Fibroblast of skin of left quadriceps (primary cell): ENCODE measurements at places on chromosomes 16 and 17.

DNA sequence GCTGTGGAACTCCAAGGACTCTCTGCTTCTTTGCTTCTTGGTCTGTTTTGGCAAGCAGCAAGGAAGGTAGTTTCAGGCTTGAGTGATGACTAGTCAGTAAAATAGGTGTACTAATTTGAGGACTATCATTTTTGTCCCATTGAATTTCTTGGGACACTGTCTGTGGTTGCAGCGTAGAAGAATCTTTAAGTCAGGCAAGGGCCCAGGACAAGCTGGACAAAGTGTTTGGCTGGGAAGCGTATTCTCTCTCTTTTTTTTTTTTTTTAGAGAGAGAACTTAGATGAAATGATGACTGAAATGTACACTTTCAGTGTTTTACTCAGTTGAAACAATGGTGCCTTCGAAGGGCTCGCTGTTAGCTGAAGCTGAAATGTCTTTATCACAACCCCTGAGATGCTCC, 105.0 kb downstream of the BANP start:
- no peak for DNase-seq

GRCh38 chr17:62664336-62665120, 37.1 kb downstream of the MRC2 start:
- no peak for DNase-seq

DNA sequence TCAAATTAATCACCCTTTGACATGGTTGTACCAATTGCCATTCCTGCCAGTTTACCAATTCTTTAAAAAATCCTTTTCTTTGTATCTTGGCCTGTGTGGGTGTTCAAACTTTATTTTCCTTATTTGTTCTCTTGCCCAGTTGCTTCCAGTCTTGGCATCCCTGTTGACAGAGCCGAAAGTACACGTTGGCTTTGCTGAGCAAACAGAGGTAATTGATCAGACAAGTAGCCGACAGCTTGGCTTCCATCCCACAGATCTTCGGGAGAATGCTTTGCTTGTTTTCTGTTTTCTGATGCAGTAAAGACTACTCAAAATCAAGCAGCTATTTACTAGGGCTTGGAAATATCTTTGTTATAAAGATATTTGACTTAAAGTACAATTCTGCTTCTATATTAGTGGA, 506.8 kb upstream of the SALL1 start:
- DNase-seq: no peak

GRCh38 chr17:4064366-4064765, 78.5 kb downstream of the ZZEF1 start:
- DNase-seq: no peak

GRCh38 chr17:53588317-53588716, 234.4 kb upstream of the KIF2B start:
- no peak for DNase-seq

DNA sequence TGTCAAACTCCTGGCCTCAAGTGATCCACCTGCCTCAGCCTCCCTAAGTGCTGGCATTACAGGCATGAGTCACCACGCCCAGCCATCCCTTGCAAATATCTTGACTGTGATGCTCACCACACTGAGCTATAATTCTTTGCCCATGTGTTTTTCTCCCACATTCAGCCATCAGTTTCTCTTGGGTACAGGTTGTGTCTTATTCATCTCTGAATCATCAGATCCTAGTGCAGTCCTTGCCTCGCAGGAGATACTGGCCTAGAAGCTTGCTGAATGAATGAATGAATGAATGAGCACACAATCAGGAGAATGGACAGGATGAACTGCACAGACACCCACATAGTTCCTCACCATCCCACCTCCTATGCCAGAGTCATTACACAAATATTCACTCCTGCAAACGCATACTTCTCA, 24.4 kb upstream of the ETV4 start:
- DNase-seq: no peak

GRCh38 chr17:71553381-71553780, 567.4 kb upstream of the SOX9 start:
- no peak for DNase-seq
